ENCODE measurements at places on chromosomes 1 and 21.
A peak's percentile ranks its signal among the peaks of the same experiment; 100 is the strongest.

GRCh38 chr21:45350206-45350854 lies 54.6 kb upstream of the COL18A1 start:
- no peak for DNase-seq

DNA sequence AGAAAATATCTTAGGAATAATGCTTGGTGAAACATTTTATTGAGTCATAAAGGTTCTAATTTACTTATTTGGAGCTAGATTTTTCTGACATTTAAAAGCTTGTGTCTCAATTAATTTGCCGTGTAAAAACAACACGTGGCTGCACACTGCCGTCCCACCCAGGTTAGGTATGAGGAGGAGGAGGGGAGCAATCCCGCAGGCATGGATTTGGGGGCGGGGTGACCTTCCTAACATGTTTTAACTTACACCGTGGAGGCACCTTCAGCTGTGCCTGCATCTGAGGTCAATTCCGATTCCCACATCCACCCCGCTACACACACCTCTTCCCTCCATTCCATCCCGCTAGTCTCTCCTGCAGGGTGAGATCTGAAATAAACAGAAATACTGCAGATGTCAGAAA lies 28.5 kb upstream of the UMODL1 start:
- DNase-seq: no peak

DNA sequence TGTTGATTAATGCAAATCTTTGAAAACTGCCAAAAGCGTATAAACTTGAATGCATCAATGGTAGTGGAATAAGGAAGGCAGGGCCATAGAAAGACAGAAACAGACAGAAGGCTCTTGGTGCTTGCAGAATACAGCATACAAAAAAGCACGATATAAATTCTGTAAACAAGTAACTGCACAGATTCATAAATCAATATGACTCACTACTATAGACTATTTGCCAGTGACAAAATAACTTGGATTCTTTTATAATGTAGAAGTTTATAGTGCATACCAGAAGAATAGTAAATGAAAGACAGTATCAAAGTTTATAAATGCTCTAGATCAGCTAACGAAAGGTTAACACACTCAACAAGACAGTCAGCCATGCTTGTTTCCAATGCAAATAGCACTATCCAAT lies 349.6 kb downstream of the PTBP2 start:
- no peak for DNase-seq

GRCh38 chr1:192713921-192714320 lies 78.0 kb downstream of the RGS13 start:
- no peak for DNase-seq

DNA sequence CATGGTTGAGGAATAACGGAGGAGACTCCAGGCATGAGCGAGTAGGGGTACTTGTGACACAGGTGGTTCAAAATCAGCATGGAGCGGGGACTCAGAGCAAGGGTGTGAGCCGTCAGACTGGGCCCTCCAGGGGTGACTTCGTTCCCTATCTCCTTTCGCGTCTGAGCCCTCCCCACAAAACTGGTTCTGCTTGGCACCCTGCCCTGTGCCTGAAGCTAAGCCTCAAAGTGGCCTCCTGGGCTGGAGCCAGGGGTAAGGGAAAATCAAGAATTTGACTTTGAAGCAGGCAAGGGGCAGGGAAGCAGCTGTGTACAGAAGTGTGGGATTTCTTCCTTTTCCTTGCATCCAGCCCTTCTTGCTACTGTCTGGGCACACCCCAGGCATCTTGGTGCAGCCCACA lies 331.5 kb upstream of the AJAP1 start:
- no peak for DNase-seq

DNA sequence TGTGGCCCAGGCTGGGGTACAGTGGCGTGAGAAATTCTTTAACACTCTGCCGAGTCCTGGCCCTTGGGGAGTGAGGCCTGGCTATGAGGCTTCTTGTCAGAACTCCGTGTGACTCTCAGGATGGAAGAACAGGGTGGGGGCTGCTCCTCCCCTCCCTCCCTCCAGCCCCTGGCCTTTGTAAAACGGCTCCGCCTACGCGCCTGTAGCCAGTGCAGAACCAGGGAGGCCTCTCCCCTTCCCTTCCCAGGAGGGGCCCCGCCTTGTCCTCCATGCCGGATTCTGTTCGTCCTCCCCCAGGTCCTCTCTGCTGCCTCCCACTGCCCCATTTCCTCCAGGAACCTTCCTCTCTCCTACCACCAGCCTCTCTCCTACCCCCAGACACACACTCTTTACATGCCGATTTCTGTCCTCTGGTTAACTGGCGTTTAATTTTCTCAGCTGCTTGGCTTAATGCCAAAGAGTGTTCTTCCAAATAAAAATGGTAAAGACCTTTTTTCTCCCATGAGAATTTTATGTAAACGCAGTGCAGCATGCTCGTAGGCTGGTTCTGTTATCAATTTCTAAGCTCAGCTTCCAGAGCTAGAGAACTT lies 21.0 kb downstream of the PDE9A start:
- no peak for DNase-seq

DNA sequence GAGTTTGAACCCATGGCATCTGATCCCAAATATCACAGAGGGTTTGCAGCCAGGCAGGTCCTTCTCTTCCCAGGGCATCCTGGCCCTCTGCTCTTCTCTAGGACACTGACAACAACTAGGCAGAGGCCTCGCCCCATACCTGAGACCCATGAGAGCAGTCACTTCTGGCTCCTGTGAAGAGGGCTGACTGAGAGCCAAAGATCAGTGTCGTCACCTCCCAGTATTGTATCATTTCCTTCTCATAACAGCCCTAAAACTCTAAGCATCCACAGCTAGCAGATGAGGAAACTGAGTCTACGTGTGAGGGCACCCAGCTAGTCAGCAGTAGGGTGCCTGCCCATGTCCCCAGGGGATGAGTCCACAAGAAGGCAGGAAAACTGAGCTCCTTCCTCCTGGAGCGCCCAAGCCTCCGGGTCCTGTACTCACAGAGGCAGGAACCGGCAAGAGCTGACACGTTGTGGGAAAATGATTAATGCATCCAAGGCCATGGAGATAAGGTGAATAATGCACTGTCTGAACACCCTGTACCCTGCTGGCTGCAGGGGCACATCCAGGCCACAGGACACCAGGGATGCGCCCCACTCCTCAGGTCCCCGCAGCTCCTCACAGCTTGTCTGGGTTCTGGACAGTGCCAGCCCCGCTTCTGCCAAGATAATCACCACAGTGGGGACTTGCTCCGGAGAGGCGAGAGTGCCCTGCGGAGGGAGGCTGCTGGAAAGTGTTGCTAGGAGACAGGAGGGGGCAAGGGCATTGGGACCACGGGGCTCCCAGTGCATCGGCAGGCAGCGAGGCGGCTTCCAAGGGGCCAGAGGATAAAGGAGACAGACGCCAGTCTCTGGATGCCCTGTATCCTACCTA lies 340.0 kb downstream of the NPHP4 start:
- DNase-seq: no peak

- no peak for DNase-seq
Measured at GRCh38 chr1:224116131-224116530, 2.2 kb downstream of the FBXO28 start.

DNA sequence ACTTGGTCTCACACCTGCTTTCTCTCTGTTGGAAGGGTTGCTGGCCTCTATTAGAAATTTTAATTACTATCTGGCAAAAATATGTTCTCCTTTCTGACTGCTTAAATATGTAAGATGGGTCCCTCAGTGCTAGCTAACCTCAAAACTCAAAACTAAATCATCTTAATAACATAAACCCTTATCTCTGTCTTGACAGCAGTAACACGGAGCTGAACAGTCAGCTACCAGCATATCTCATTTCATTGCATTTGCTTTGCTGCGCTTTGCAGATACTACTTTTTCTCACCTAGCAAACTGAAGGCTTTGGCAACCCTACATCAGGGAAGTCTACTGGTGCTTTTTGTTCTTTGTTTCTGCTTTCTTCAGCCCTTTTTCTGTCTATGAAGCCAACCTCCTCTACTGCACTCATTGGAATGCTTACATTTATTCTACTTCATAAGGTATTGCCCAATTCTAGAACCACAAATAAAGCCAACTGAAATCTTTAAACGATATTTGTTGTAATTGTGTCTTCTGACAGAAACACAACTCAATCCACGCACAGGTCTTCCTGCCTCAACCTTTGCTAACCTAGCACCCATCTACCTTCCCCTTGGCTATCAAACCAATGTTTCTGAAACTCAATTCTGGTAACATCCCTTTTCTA lies 95.6 kb downstream of the RERE start:
- no peak for DNase-seq

DNA sequence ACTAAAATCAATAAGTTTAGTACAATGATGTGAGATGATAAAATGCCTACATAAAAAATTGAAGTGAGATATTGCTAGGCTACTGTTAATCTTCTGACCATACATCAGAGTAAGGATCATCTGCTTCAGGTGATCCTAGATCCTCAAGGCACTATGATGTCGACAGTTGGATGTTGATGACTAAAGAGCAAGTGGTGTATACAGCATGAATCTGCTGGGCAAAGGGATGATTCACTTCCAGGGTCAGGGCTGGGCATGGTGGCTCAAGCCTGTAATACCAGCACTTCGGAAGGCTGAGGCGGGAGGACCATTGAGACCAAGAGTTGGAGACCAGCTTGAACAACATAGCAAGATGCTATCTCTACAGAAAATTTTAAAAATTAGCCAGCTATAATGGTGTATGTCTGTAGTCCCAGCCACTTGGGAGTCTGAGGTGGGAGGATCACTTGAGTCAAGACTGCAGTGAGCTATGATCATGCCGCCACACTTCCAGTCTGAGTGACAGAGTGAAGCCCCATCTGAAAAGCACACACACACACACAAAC lies 24.6 kb downstream of the NUF2 start:
- no peak for DNase-seq

DNA sequence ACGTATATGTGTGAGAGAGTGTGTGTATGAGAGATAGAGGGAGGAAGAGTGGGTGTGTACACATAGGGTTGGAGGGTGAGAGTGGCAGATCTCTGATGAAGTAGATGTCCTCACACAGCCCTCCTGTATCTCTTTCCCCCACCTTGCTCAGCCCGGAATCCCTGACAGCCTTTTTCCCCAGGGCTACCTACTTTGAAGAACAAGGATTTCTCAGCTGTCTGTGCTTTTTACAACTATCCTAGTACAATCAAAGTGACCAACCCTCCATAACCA lies 29.1 kb upstream of the CADM3 start:
- DNase-seq: no peak

GRCh38 chr1:94063379-94063778 lies 57.6 kb downstream of the ABCA4 start:
- DNase-seq: no peak

DNA sequence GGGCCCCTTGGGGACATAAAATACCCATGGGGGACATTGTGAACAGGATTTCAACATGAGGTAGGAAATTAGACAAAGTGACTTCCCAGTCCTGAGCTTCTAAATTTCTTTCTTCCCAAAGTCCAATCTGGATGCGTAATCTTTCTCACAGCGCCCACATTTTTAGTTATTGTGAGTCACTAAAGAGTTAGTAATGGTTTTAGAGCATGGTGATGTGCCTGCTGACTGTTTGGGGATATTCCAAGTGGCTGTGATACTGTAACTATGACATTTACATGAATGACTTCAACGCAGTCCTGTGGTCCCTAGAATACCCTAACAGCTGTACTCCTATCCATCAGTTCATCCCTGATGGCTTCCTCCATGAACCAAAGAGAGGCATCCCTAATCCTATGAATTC lies 224.0 kb upstream of the COA6 start:
- DNase-seq: no peak

DNA sequence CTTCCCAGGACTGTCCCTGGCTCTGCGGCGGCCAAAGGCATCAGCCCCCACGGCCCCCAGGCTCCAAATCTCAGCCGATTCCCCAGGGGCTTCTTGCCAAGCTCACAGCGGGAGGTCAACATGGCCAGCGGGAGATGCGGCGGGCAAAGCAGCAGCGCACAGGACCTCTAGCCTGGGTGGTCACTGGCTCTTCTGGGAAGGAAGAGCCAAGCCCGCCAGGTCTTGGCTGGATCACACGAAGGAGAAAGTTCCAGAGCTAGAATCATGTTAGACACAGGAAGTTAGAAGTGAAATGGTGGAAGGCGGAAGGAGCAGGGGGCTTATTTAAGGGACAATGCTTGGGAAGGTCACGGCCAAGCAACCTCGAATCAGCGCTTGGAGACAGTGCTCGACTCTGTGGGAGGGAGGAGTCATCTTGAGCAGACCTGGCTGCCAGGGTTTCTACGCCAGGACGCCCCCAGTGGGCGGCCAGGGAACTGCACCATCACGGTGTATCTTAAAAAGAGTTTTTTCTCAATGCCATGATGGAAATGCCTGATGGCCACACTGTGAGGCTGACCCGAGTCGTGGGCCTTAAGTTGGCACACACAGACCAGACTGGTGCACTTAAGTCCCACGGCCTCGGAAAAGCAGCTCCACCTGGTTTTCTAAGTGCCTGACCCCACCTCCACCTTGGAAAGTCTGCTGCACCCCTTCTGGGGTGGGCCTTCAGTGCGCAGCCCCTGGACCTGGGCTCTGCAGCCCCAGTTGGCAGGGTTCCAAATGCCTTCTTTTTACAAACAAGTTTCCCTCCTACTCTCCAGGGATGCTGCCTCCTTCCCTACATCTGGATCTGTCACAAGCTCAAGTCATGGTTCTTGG lies 29.3 kb downstream of the SLC66A1 start:
- DNase-seq: peak; percentile 63

- no peak for DNase-seq
Measured at GRCh38 chr21:42775891-42776290, 103.4 kb downstream of the WDR4 start.

DNA sequence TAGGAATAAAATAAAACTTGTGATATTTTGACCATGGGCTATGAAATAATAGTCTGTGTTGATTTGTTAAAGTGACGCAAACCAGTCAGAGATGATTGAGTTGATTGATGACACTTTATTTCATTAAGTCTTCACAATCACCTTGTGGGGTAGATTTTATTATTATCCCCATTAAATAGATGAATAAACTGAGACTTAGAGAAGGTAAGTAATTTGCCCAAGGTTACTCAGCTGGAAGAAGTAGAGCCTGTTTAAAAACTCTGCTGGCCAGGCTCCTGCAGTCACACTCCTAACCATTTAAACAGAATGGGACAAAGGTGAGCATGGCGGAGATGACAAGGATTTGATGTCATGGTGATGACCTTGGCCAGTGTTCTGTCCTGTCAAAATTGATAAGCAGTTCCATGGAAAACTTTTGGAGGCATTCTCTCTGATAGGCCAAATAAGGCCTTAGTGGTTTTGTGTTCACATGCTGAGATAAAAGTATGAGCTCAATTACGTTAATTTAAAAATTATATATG lies 22.7 kb upstream of the MCOLN3 start:
- no peak for DNase-seq

DNA sequence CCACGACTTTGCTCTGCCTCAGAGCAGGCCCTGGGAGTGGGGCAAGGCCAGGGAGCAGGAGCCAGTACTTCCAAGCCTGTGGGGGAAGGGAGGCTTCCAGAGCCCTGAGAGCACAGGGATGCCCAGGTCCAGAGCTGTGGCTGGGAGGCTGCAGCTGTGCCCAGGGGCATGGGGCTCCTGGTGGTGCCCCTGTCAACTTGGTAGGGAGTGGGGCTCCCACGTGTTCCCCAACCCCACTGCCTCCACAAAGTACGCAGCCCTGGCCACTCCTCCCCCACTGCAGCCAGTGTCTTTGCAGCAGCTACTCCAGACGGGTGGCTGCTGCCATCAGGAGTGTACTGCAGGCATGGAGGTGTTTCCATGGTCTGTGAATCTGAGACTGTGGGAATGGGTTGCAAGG lies 294.1 kb upstream of the SNX7 start:
- DNase-seq: no peak

Measured in progenitor cell of endocrine pancreas (in vitro differentiated cells).